ENCODE measurements at places on chromosomes 16 and 17. TPM values are rescaled to one million over a fixed set of nuclear protein-coding genes. Genes with fewer than 3 reads are reported as not detected.

- H3K27me3 ChIP-seq, result no peaks in the 10 kb centered on the region
- H3K4me1 ChIP-seq, result peaks cover 4% of the 10 kb centered on the region
- no peak overlapping the region for H3K27ac ChIP-seq
- no peak overlapping the region for H3K4me3 ChIP-seq
These were observed 94.9 kb upstream of the PMFBP1 start for GRCh38 chr16:72266836-72267235.

- no peak for DNase-seq
- no peak overlapping the region for H3K4me3 ChIP-seq
- H3K36me3 ChIP-seq, result no peaks in the 10 kb centered on the region
- no peaks in the 10 kb centered on the region for H3K27me3 ChIP-seq
These were observed 75.0 kb upstream of the LHX1 start for GRCh38 chr17:36862116-36862920.

- no peaks in the 10 kb centered on the region for H3K27me3 ChIP-seq
- H3K4me1 ChIP-seq, result peaks cover 9% of the 10 kb centered on the region
These were observed 909 bp upstream of the RSL1D1 start for GRCh38 chr16:11852092-11852809.

PYDC1 gene
- total RNA-seq, result not detected

EMP2 gene
- 83.0 TPM for total RNA-seq

All from ovary (tissue), 10 donors.